ENCODE measurements at places on chromosomes 3 and 15. TPM values are rescaled to one million over a fixed set of nuclear protein-coding genes. Genes with fewer than 3 reads are reported as not detected.

OSBPL10 gene
- 5.8 TPM for total RNA-seq

SLC24A5 gene
- total RNA-seq, result not detected

ECE2 gene
- 1.1 TPM for total RNA-seq

MUSTN1 gene
- 33.4 TPM for total RNA-seq

CHAC1 gene
- total RNA-seq, result 3.3 TPM

IL20RB gene
- 0.88 TPM for total RNA-seq

GRCh38 chr3:127371846-127372245 lies 84.0 kb upstream of the PRR20G start:
- DNase-seq, result no peak

DNA sequence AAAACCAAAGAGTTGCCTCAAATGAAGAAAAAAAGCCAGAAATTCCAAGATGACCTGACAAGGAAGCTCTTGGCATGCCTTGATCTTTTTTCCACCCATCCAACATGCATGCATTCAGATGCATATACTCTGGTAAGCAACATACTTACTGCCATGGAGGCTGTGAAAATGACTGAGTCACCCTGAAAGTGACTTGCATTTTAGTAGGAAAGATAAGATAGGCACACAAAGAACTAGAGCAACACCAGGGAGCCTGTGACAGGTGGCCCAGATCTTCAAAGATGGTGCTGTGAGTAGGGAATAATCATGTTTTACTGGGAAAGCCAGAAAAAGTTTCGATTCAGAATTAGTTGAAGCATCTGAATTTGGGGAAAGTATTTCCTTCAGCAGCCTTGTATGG lies 185.1 kb upstream of the SLCO3A1 start:
- no peak for DNase-seq

DNA sequence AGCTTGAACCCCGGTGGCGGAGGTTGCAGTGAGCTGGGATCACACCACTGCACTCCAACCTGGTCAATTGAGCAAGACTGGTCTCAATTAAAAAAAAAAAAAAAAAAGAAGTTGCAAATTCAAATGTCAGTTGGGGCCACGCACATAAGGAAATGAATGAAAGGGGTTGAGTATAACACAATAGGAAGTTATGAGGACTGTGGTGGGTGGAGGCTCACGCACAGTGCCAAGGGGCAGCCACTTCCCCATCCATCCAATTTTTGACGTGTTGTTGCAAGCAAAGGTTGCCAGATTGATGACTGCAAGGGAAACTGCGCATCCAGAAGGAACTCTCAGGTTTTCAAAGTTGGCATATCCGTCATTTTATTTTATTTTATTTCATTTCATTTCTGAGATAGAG lies 532.2 kb downstream of the NTRK3 start:
- DNase-seq, result no peak

DNA sequence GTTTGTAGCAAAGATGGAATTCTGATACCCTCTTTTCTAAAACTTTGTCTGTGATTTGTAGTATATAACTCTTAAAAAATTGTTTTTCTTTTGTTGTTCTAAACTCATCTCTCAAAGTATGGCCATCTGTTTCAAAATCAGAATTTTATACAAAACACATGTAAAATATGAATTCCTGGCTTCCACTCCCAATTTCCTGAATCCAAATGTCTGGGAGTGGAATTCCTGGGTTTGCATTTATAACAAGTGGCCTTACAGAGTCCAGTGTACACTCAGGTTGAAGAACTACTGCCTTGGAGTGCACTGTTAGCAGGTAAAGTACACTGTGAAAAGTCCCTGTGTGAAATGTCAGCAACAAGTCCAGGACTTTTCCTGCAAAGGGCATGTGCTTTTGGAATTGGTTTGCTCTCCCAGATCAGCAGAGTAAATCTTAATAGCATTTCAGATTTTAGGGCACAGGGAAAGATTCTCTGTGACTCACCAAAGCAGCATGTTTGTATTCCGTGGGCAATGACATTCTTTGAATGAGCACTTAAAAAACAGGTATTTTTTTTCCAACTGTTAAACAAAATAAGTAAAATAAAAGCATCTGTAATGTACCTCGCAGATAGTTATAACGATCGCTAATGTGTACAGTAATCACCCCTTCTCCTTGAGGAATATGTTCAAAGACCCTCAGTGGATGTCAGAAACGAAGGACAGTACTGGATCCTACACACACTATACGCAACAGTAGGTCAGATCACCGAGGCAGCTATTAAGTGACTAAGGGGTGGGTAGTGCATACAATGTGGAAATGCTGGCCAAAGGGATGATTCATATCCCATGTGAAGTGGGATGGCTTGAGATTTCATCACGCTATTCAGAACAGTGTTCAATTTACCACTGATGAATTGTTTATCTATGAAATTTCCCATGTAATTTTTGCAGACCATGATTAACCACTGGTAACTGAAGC lies 2.0 kb upstream of the CLDN16 start:
- DNase-seq, result no peak

- DNase-seq, result no peak
Observed at GRCh38 chr15:68674975-68675374, 96.2 kb downstream of the CORO2B start.

DNA sequence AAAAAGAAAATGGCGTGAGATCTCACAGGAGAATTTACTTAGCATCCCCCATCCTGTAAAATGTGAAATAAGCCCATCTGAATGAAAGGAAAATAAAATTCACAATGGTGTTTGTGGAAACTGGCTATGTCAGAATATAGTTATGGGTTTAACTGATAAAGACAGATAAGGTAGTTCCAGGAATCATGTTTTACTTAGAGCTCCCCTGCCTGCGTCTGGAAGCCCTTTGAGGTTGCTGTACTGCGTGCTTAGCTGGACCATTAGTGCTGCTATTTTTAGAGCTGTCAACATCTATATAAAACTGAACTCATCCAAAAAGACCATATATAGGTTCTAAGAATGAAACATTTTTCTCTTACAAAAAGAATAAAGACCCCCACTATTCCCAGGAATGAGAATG lies 130.8 kb downstream of the LSAMP start:
- DNase-seq, result no peak

GRCh38 chr3:4746241-4746958 lies 232.8 kb upstream of the BHLHE40 start:
- no peak for DNase-seq

GRCh38 chr15:40282869-40283614 lies at the start of gene ANKRD63:
Gene ANKRD63 (minus strand): TSS chr15:40283064. CDS start chr15:40282586, 478 bp downstream.
- DNase-seq, result no peak

DNA sequence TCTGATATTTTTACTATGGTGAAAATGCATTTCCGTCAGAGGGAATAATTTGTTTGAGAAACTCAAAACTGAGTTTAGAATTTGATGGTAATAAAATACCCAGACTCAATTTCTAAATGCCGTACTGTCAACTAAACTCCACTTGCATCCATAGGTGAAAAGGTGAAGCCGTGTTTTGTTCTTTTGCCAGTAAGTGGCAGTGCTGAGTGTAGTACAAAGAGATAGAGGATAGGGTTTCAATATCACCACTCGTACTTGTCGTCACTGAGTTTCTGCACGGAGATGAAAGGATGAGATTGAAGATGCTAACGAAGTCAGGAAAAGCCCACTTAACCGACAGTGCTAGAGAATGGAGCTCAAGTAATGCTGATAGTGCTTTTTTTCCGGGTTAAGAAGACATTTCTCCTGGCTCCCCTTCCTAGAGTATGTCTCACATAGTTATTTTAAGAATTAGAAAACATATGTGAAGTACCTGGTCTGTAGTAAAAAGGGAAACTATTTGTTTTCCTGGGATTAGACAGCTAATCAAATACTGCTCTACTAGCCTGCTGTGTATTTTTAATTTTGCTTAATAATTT lies 345.1 kb downstream of the IL5RA start:
- no peak for DNase-seq

- no peak for DNase-seq
Observed at GRCh38 chr15:88208396-88208795, 48.1 kb downstream of the NTRK3 start.

DNA sequence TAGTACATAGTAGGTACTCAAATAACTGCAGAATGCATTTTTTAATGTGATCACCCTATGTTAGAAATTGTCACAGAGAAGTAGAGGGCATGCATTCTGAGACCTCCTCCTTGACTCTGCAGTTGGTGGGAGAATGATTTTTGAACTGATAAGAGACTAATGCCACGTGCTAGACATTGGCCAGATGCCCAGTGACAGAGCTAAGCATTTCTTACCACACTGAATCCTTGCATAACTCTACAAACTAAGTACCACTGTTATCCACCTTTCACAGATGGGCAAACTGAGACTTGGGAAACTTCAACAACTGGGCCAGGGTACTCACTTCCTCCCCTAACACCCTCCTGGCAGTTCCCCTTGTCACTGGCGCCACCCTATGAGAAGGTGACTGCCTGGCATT lies 33.5 kb upstream of the SPATA12 start:
- no peak for DNase-seq

DNA sequence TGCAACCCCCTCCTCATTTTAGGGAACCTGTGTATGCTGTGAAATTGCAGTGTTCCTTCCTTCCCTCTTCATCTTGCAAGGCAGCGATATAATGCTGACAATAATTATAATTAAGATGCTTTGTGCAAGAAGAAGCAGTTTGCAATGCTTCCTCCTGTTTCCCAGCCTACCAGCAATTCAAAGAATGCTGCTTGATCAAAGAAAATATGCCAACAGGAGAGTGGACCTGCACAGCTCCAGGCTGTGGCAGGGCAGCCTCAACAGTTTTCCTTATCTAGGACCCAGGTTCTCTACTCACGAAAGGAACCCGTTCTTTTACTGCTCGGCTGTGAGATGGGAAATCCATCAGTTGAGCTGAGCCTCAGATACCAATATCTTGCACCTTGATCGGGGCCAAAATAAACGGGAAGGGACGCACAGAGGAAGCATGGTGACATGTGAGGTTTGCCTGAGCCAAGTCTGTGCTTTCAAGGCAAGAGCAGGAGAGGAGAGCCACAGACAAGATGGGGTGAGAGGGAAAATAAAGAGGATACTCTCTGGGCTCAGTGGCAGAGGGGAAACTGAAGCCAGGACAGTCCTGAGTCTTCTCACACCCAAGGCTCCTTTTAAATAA lies 22.6 kb upstream of the LRTM1 start:
- no peak for DNase-seq

- DNase-seq, result no peak
Observed at GRCh38 chr3:31575448-31575847, 42.7 kb downstream of the STT3B start.

GRCh38 chr3:29319798-29320197 lies 38.9 kb downstream of the RBMS3 start:
- no peak for DNase-seq

- DNase-seq, result no peak
Observed at GRCh38 chr15:94186770-94187331, 44.5 kb upstream of the MCTP2 start.

DNA sequence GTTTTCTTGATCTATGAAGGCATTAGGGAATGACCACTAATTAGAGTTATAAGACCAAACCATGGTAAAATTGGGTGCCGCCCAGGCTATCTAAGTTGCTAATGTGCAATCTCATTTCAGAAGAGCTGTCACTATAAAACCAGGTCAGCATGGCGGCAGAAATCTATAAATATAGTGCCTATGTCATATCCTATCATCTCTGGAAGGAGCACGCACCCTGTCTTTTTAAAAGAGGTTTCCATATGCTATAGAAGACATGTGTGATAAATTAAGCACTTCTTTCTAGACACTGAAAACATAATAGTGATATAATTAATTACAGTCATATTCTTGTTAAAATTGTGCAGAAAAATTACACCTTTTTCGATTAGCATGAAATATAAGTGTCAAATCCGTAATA lies 152.0 kb upstream of the MDFIC2 start:
- DNase-seq, result no peak

Measured in left cardiac atrium (tissue), 4 donors.